ENCODE measurements at places on chromosomes 6 and 20.

GRCh38 chr6:149268768-149269167 lies 48.7 kb upstream of the TAB2 start:
- no peak for DNase-seq

DNA sequence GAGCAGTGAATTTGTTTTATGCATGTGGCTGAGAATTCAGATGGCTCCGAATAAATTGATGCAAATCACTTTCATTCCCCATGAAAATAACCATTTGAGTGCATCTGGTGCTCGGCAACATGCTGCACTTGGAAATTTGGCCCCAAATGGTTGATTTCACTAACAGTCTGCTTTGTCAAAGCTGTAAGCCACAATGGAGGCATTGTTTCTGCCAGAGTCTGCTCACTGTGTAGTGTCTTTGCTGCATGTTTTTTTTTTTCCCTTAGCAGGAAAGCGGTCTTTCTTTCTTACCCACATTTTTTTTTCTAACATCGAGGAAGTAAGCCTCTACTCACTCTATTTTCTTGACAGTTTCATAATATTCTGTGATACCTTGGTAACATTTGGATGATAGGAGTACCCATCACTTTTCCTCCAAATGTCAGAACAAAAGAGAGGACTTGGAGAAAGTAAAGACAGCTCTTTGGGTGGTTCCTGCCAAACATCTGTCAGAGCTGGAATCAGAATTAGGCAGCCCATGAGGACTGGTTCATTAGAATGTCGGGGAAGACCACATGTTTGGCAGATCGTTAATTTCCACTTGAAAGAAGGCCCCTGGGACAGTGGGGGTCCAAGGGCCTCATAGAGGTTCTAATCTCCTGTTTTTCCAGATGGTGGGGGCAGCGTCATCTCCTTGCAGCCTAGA lies 149.5 kb downstream of the DOK5 start:
- no peak for DNase-seq

DNA sequence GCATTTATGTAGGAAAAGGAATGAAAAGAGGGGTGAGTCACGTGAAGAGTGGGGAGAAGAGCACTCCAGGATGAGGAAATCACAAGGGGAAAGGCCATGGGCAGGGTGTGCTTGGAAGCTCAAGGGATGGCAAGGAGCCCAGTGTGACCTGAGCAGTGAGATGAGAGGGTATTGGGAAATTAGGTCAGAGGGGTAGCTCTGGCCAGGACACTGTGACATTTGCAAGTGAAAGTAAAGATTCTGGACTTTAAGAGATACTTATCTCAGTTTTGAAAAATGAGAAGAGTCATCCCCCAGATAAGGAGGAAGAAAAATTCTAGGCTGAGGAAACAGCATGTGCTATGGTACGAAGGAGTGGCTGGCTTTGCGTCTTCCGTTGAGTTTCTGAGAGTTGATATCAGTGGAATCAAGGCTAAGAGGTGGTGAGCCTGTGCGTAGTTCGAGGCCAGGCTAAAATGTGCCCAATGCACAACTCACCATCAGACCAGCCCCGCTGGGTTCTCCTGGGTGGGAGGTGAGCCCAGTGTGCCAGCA lies 79.9 kb downstream of the GCLC start:
- no peak for DNase-seq

GRCh38 chr20:61169874-61170273 lies 82.2 kb upstream of the CDH4 start:
- DNase-seq = no peak

DNA sequence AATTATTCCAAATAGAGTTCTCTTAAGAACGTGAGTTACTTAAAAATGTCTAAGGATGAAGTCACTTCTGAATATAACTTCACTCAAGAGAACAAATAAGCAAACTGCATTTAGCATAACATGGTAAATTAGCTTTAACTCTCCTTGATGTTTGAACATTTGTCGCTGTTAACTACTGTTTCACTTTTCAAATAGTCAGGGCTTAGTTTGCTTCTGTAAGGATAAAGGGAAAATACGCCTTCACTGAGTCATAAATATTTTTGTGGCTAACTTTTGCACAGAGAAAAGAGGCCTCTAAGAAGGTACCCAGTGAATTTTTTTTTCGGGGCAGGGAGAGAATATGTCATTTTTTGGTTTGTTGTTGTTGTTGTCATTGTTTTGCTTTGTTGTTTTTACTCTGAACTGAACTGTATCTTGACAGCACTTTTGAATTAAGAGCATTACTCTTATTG lies 8.1 kb downstream of the PTPN1 start:
- DNase-seq = no peak

DNA sequence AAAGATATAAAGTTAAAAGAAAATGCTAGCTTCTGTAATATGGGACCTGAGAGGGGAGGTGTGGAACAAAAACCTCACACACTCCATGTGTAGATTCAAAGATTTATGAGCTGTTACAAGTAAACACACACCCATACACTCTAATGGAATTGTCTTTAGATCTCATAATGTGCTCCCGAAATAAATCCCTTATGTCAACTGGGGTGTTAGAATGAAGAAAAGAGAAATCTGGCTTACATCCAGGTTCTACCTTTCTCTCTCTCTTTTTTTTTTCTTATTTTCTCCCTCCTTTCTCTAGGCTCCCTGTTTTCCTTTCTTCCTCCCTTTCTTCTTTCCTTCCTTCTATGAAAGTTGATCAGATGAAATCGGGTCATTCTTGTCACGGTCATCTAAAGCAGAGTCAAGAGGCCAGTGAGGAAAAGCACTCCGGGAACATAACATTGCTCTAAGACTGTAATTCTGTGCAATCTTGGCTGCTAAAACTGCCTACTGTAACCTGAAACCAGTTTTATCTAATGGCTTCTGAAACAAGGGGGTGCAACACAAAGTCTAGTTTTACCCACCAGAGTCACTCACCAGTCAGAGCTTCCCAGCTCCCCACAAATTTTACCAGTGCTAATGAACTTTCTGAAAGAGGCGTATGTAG lies 68.3 kb upstream of the BTBD3 start:
- no peak for DNase-seq

GRCh38 chr20:57215426-57215825 lies 51.0 kb downstream of the BMP7 start:
- DNase-seq = no peak

- DNase-seq = no peak
Observed at GRCh38 chr20:43821795-43822194, 92.9 kb upstream of the TOX2 start.

GRCh38 chr20:59446376-59446775 lies 146.0 kb downstream of the EDN3 start:
- no peak for DNase-seq

- no peak for DNase-seq
Observed at GRCh38 chr6:93059911-93060310, 359.4 kb downstream of the EPHA7 start.
